ENCODE measurements at places on chromosomes 3 and 15.

DNA sequence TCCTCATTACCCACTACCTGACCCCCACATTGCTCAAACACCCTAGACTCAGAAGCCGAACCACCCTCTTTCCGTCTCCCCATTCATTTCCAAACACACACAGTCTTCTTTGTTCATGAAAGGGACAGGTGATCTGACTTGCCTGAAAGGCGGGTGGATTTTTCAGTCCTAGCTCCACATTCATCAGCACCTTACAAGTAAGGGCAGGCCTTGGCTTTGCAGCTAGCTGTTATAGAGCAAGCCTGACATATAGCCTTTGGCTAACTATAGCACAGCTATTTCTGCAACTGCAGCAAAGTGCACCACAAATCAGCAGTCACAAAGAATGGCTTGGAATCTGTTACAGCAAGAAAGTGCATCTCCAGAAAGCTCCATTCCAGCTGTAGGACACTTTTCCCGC, 139.8 kb downstream of the XXYLT1 start:
- H3K4me1 ChIP-seq, result no peaks in the 10 kb centered on the region
- no peaks in the 10 kb centered on the region for H3K36me3 ChIP-seq
- no peak for DNase-seq
- no peaks in the 10 kb centered on the region for H3K27me3 ChIP-seq

DNA sequence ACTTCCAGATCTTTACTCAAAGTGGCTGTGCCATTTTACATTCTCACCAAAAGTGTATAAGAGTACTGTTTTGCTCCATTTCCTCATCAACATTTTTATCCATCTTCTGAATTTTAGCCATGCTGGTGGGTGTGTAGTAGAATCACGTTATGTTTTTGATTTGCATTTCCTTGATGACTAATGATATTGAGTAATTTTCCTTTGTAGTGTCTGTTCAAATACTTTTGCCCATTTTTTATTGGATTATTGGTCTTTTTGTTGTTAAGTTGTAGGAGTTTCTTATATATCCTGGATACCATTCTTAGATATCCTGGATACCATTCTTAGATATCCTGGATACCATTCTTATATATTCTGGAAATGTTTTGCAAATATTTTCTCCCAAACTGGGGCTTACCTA, 344.9 kb downstream of the LRRC3B start:
- no peak overlapping the region for H3K27ac ChIP-seq
- no peaks in the 10 kb centered on the region for H3K27me3 ChIP-seq
- H3K4me1 ChIP-seq, result no peaks in the 10 kb centered on the region
- DNase-seq, result no peak

DNA sequence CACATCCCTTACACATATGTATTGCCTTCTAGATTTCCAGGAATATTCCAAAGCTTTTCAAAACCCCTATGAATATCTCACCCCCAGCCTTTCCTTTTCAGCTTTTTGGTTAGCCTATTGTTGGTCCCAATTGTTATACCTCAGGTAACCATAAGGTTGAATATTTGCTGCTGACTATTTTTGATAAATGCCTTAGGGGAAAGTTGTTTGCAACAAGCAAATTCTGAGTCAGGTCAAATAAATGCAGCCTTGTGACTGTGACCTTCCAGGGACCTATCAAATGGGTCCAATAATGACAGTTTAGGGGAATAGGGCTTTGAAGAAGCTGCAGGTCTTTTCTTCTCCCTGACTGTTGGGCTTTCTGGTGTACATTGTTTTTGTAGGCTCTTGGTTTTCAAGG, 699.7 kb downstream of the NTRK3 start:
- H3K4me1 ChIP-seq, result no peaks in the 10 kb centered on the region
- no peak for DNase-seq
- no peaks in the 10 kb centered on the region for H3K36me3 ChIP-seq

GRCh38 chr3:119238363-119238762, 2.3 kb downstream of the B4GALT4 start:
- H3K4me3 ChIP-seq, result no peak overlapping the region
- H3K36me3 ChIP-seq, result peaks cover 20% of the 10 kb centered on the region

DNA sequence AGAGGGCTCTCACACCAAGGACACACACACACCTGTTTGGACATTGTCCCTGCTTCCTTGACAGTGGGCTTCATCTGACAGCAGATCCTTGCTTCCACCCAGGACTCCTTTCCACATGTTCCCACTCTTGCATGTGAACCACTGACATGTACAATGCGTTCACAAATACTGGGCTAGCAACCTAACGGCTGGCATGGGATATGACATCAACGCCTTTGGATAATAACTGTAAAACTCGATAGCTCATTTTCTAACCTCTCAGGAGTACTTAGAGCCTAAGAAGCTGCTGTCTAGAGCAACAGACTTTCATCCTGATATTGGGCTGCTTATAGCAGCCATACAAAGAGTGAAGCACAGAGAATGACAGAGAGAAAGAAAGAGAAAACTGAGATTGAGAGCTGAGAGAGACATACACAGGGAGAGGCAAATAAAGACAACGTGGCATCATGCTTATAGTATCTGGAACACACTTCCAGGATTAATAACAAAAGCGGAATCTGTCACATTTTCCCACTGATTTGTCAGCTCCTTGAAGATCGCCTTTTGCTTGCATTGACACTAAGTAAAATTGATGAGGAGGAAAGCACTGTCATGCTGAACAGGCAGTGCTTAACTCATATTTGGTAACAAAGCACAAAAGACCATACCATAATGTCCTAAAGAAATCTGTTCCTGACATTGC, 1.7 kb downstream of the GUCA1C start:
- H3K27me3 ChIP-seq, result no peaks in the 10 kb centered on the region
- H3K4me3 ChIP-seq, result no peak overlapping the region
- no peak overlapping the region for H3K27ac ChIP-seq
- H3K36me3 ChIP-seq, result no peaks in the 10 kb centered on the region
- H3K4me1 ChIP-seq, result no peaks in the 10 kb centered on the region
- DNase-seq, result no peak

DNA sequence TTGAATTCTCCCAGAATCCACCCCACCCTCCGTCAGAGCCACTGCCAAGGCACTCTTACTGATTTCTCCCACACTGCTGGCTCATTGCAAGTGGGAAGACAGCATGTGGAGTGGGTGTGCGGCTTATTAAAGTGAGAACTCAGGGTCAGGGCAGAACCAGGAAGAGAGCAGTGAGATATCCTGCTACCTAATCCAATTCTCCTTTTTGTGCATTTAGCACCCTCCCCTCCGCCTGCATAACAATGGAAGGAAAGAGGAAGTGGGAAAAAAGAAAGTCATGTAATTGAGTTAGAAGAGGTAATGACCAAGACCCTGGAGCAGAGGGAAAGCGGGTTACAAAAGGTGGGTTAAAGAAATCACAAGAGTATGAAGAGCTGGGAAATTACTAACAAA, 27.8 kb upstream of the PIK3CB start:
- H3K27ac ChIP-seq, result no peak overlapping the region
- DNase-seq, result no peak
- no peaks in the 10 kb centered on the region for H3K36me3 ChIP-seq
- no peaks in the 10 kb centered on the region for H3K4me1 ChIP-seq
- H3K27me3 ChIP-seq, result no peaks in the 10 kb centered on the region

DNA sequence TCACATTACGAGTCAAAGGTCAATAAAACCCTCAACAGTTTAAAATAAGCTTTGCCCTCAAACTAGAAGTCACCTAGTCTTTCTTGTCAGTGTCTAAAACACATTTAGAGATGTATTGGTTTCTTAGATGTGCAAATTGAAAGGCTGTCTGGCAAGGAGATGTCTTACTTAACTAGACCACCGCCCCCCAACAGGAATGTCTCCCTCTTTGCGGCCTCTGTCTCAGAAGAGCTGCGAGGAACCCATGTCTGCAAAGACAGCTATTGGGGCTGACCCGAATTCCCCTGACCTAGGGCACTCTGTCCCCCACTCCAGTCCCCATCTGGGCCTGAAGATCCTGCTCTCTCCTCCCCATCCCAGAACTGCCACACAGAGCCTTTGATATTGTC, 46.3 kb downstream of the ZIC4 start:
- no peak for DNase-seq
- H3K36me3 ChIP-seq, result no peaks in the 10 kb centered on the region
- H3K27ac ChIP-seq, result no peak overlapping the region

- no peak overlapping the region for H3K4me3 ChIP-seq
- H3K36me3 ChIP-seq, result no peaks in the 10 kb centered on the region
- H3K27me3 ChIP-seq, result no peaks in the 10 kb centered on the region
- no peaks in the 10 kb centered on the region for H3K4me1 ChIP-seq
Measured at GRCh38 chr15:79185199-79185598, 94.6 kb upstream of the RASGRF1 start.

DNA sequence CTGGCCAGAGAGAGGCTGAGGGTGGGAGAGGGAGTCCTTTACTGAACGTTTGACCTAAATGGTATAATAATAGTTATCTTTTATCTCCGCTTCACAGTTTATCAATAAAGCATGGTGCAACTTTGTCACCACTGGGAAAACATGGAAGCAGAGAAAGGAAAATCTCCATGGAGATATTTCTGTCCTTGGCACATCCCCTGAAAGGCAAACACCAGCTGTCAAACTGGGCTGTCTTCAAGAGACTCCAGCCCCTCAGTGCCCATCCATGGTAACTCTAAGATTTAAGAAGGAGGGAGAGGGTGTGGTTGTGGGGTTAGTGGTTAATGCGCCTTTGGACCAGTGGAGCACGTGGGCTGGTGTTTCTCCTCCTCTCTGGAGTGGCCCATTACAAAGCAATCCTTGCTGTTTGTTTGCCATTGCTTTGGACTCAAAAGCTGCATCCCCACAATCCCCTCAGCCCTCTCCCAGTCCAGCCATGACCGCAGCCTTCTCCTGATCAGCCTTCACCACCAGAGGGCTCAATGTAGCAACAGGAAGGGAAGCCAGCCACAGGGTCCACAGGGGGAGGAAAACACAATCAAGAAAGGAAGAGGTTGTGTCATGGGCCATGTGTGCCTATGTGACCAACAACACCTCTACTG, 38.2 kb upstream of the FAM174B start:
- H3K4me1 ChIP-seq, result no peaks in the 10 kb centered on the region
- H3K36me3 ChIP-seq, result no peaks in the 10 kb centered on the region
- DNase-seq, result no peak
- no peak overlapping the region for H3K4me3 ChIP-seq
- H3K27ac ChIP-seq, result no peak overlapping the region

Measured in DND-41 (cell line).